ENCODE measurements at places on chromosomes 13 and 19. TPM values are rescaled to one million over a fixed set of nuclear protein-coding genes. Genes with fewer than 3 reads are reported as not detected.

- no peak for DNase-seq
These were observed 12.5 kb downstream of the ARRDC2 start for GRCh38 chr19:18020212-18021085.

DNA sequence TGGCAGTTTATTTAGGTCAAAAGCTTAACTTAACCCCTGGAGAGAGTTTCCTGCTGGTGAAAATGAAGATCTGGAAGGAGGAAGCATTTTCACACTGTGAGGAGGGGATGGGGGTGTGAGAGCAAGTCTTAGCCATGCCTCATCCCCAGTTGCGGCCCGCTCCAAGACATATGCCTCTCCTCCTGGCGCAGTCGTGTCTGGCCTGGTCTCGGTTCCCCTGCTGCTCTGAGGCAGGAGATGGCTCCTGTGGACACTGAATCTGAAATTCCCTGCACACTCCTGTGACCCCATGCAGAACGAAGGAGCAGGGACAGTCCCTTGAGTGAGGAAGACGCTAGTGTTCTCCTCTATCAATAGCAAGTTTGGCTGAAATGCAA, 360 bp upstream of the ZNF69 start:
- DNase-seq, result no peak

DNA sequence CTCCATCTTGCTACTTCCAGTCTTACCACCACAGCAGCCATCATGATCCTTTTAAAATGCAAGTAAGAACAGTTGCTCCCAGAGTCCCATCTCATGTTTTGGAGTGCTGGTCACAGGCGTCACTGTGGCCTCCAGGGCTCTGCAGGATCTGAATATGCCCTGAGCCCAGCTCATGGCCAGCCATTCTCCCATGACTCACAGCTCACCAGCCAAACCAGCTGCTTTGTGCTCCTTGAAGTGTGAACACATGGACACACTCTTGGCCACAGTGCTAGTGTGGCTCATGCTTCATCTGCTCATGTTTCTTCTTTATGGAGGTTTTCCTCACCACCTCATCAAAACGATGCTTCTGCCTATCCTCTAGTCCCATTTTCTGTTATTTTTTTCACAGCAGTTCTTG, 466.5 kb downstream of the UQCRFS1 start:
- DNase-seq, result no peak

DNA sequence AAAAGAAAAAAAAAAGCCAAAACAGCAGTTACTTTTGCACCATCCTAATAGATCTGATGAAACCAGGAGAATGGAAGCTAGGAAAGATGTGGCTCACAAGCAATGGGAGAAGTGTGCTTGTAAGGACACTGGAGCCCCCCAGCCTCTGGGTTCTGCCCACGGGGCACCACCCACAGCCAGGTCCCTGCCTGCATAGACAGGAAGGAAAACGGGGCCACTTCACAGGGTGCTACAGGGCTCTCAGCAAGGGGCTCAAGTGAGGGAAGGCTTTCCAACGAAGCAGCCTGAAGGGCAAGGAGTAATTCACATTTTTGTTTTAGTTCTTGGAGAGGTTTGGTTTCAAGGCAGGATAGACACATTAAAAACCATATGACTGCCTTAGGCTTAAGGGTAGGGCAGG, 42.7 kb downstream of the BRD4 start:
- DNase-seq, result no peak

- no peak for DNase-seq
These were observed 159.9 kb upstream of the STARD13 start for GRCh38 chr13:33445476-33445875.

GRCh38 chr13:108993346-108993745, 363.9 kb downstream of the MYO16 start:
- DNase-seq, result no peak

GRCh38 chr13:32427852-32428580, at the start of gene N4BP2L1:
Gene N4BP2L1 (minus strand): TSS chr13:32428130. CDS start chr13:32428082, 48 bp downstream.
- peak; percentile 57 for DNase-seq

DNA sequence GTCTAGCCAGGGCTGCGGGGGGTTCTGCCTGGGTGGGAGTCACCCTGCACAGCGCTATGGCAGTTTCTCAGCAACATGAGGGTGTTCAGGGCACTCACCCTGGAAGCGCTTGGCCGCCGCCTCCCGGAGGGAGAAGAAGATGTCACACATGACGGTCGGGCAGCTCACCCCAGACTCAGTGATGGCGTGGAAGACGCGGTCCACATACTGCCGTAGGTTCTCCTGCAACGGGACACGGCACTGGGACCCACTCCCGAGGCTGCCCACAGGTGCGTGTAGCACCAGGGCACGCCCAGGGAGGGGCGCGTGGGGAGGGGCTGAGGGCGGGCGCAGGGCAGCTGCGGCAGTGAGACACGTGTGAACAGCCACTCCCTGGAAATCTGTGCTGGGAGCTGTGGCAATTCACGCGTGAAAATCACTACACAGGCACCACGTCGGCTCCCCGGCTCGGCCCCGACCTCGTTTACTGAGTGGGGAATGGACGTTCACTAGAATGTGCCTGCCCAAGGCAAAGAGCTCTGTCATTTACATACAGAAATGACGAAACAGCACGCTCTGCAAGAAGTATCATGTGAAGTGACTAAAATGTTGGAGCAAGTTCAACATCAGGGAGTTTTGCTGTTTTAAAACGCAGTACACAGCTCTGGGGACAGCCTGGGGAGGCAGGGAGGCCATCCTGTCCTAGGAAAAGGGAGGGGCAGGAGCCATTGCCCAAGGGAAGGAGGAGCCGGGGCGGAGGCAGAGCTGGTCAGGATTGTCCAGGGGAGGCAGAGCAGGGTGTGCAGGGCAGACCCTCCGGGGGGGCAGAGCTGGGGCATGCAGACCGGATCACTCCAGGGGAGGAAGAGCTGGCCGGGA, 41.5 kb upstream of the C13orf46 start:
- DNase-seq, result no peak

The MYO1F gene
- total RNA-seq, result 20.2 TPM

GRCh38 chr19:35347171-35347929, at the start of gene FFAR1:
Gene FFAR1 (plus strand): TSS chr19:35347902. CDS start chr19:35351552, 3,650 bp downstream.
- DNase-seq, result peak; percentile 30

- DNase-seq, result no peak
These were observed 4.3 kb downstream of the USF2 start for GRCh38 chr19:35272954-35273649.

- DNase-seq, result peak; percentile 56
These were observed 596.6 kb downstream of the KCTD12 start for GRCh38 chr13:76289558-76289957.

GRCh38 chr19:16379521-16380313, 55.1 kb downstream of the KLF2 start:
- DNase-seq, result no peak

The PNMA8A gene
- 10.4 TPM for total RNA-seq

DNA sequence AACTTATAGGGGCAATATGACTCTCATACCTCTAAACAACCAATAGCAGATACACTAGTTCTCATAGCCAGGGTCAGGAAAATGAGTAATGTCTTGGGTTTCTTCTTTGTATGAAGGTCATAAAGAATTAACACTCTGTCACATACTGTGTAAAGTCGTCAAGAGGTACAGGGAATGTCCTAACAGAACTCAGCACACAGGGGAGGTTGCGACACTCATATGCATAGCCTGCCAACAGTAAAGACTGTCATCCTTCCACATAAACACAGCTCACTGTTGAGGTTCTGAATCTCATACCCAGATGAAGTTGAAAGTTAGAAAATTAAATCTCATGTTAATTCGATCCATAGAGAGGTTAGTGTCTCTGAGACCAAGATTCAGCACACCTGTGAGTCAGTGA, 34.2 kb upstream of the ZNF254 start:
- DNase-seq, result no peak

The BCAM gene
- total RNA-seq, result 22.6 TPM

The ZFP82 gene
- 9.1 TPM for total RNA-seq

DNA sequence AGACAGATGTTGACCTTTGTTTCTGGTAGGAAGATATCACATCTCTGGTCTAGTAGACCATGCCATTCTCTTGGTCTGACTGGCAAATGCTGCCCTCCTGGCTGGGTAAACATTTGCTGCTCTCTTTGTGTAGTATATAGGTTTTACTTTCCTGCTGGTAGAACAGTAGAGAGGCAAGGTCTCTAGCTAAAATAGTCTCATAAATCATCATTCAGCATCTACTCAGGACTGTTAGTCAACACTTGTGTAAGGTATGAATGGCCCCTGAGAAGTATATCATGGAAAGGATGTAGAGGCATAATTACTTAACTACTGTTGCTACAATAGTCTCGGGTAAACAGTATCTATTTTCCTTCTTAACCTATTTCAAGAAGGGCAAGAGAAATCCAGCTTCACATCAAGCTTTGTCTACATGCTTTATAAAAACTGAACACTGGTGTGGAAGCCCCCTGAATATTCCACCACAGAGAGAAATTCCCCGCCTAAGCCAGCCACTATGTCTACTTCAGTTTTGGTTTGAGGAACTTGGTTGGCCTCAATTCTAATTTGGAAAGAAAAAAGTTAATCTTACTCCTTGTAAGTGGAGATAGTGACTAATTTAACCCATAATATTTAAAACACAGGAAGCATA, 18.4 kb upstream of the MYCBP2 start:
- no peak for DNase-seq

DNA sequence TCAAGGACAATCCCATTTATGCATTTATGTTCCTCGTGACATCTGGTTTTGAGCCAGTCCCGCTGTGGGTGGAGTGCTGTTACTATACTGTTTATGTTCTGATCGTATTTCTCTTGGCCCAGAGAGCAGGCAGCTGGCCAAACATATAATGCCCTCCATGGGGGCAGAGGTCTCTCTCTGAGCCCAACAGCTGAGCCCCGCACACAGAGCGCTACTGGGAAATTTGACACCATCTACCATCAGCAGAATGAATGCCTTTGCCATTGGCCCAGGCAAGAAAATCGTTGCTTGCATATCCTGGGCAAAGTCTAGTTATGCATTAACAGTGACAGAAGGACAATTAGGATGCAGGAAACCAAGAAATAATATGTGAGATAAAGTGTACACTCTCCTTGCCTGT, 126.8 kb upstream of the CACNA1A start:
- peak; percentile 27 for DNase-seq

DNA sequence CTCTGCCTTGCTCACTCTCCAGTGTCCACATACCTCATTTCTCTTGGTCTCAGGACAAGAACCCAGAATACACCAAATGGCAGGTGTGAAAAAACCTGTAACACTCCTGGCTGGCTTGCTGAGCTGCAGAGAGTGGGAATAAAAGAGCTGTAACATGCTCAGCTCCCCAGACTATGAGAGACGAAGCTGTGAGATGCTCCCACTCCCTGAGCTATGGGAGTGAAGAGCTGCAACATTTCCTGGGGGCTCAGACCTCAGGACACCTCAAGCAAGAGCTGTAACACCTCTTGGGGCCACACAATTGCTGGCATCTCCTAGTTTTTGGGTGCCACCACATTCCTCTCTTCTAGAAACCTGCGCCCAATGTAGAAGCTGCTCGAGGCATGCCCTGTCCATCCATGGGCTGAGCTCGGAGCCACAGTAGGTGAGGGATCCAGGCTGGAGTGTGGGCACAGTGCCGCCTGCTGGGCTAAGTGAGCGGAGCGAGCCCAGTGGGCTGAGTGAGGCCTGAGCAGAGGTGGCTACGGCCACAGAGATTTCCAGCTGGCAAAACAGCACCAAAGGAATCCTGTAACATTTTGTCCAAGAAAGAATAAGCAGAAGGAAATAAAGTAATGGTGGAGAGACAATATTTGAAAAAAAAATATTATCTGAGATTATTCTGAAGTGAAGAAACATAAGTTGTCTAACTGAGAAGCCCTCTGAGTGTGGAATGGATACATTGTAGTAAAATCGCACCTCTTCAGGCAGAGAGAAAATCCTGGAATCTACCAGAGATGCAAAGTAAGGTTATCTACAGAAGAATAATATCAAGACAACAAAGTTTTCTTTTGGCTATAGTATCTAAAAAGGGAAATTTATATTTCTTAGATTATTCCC, 186.2 kb upstream of the PCDH9 start:
- no peak for DNase-seq

GRCh38 chr19:50537769-50538230, 24.1 kb upstream of the ASPDH start:
- DNase-seq, result peak; percentile 67

DNA sequence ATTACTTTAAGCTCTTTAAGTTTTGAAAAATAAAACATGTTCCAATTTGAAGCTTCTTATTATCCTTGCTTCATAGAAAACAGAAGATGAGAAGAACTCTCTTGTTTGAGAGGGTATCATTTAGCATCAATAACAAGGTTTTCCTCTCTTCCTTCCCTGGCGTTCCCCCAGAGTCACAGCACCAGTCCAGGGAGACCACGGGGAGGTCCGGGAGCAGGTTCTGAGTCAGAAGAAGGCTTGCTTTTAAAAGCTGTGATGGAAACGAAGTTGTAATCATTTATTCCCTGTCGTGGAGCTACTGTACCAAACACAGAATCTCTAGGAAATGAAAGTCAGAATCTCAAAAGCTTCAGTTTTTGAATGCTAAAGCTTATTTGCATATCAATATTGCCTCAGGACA, 174.0 kb upstream of the LSM14A start:
- DNase-seq, result no peak

The SHFL gene
- 16.9 TPM for total RNA-seq

DNA sequence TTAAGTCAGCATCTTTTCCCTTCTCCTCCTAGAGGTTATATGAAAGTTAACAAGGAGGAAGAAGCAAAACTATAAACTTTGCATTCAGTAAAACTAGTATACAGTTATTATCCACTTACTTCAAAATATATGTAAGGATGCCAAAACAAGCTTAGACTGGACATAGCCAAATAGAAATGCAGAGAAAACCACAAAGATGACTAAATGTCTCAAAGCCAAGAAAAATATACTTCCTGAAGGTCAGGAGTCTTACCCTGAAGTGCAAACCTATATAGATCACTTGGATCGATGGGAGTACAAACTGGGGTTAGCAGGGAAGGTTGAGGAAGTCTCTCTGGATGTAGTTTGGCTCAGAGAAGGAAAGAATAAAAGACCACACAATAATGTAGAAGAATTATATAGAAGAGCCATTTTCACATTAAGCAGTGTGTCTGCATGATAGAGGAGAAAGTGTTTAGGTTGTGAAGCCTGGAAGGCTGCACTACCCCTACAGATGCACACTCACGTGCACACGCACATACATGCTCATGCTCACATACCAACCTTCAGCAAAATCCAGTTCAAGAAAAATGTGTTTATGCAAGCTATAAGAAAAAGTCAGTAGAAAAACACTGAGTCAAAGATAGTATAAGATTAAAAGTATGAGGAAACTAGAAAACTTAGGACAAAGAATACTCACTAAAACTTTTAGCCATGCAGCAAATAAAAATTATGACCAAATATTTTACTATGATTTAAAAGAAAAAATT, 112.1 kb upstream of the RXFP2 start:
- no peak for DNase-seq

The CEACAM6 gene
- 2.2 TPM for total RNA-seq

DNA sequence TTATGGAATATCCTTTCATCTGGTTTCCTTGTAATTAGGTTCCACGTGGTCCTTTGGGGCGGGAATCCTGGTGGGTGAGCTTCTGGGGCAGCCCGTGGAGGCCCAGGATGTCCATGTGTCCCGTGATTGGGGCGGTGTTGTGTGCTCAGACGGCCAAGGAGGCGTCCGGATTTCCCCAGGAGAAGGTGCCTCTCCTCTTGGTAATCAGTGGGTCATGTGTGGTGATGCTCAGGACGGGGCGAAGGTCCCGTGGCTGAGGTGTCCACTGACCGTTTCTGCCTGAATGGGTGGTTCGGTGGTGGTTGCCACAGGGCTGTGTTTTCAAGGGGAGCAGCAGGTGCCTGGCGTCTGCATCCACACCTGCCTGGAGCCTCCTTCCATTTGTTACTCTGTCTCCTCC, 52.2 kb upstream of the F7 start:
- no peak for DNase-seq

GRCh38 chr19:29815231-29815630, 3.4 kb downstream of the CCNE1 start:
- DNase-seq, result no peak

GRCh38 chr19:19107654-19108053, 30.6 kb downstream of the TMEM161A start:
- DNase-seq, result no peak

All from umbilical cord (tissue), 2 donors.